ENCODE measurements at places on chromosomes 4 and X.
A peak's percentile ranks its signal among the peaks of the same experiment; 100 is the strongest.

- no peak for DNase-seq
Measured at GRCh38 chr4:54764476-54764875, 106.7 kb downstream of the KIT start.

GRCh38 chrX:154998204-154998880, 24.2 kb downstream of the F8 start:
- DNase-seq = no peak

GRCh38 chr4:54959651-54960116, 165.7 kb downstream of the KDR start:
- no peak for DNase-seq

GRCh38 chr4:128454281-128454871, 166.8 kb upstream of the PGRMC2 start:
- peak; percentile 2 for DNase-seq

GRCh38 chrX:131675596-131676194, 131.8 kb downstream of the OR13H1 start:
- DNase-seq = no peak

- DNase-seq = no peak
Measured at GRCh38 chrX:134948333-134949241, 42.2 kb upstream of the SMIM10 start.

DNA sequence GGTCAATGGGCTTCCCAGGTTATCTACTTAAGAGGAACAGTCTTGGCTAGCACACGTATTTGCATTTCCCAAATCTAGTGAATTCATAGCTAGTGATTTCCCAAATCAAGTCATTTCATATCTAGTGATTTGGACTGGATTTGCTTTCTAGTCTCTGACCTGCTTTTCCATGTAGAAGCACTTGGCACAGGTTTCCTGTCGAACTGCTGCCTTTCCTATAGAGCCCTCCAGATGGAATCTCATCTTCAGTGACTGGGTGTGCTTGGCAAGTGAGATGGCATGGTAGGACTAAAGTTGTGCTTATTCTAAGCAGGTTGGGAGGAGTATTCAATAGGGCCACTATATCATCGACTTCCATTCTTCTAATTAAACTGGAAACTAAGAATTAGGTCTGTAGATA, 94.7 kb downstream of the CCNG2 start:
- DNase-seq = no peak

GRCh38 chr4:78520808-78521226, 30.8 kb upstream of the ANXA3 start:
- DNase-seq = no peak

DNA sequence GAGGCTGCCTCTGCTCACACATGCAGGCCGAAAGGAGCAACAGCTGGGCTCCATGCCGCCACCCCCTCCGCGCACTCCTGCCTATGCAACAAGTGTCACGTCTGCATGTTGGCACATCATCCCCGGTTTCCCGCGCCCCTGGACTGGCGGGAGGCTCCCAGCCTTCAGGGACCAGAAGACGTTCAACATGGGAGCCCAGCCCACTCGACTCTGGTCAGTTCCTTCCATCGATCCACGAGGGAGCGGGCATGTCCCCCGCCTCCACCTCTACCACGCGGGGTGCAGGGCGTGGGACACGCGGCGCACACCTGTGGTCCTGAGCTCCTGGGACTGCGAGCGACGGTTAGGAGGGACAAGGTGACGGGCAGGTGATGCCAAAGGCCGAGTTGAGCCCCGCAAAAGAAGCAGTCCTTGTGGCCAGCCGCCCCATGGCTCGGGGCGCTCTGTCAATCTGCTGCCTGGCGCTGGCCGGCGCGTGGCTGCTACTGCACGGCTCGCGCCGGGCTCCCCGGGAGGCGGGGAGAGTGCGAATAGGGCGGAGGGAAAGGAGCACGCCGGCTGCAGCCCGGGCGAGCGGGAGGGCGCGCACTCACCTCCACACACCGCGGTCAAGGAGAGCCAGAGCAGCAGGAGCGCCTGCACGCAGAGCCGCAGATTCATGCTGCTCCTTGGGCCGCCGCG, 645 bp downstream of the APLN start:
- no peak for DNase-seq

GRCh38 chr4:1416051-1416947, 10.1 kb upstream of the NKX1-1 start:
- DNase-seq = no peak

DNA sequence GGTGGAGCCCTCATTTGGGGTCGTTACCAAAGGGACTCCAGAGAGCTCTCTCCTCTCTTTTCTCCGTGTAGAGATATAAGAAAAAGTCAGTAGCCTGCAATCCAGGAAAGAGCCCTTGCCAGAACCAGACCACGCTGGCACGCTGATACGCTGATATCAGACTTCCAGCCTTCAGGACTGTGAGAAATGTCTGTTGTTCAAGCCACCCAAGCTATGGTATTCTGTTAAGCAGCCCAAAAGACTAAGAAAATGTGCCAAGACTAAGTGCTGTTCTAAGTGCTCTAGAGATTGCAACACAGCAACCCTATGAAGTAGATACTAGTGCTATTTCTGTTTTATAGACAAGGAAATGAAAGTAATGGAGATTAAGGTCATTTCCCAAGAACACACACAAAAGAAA, 205.7 kb downstream of the CAMK2D start:
- no peak for DNase-seq

DNA sequence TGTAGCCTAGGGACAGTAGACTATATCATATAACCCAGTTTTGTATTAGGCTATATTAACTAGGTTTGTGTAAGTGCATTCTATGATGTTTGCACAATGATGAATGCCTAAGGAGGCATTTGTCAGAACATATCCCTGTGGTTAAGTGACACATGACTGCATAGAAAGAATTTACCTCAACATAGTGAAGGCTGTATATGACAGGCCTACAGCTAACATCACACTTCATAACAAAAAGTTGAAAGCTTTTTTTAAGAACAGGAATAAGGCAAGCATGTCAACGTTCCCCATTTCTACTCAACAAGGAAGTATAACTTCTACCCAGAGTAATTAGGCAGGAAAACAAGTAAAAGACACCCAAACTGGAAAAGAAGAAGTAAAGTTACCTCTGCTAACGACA, 165.9 kb upstream of the NDST4 start:
- DNase-seq = no peak

DNA sequence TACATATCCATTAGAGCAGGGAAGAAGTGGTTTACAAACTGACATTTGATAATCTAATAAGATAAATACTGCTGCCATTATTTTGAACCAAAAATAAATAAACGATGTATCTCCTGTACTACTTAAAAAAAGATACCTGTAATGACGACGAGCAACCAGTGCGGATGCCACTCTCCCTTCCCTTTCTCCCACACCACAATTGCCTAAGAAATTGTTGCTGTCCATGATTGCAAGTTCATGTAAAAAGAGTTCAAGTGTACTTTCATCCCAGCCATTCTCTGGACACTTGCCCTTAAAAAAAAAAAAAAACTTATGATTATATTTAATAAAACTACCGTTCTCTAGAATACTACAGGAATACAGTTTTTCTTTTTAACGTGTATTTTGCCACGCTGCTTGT, 1.4 kb downstream of the SEPSECS start:
- DNase-seq = no peak

DNA sequence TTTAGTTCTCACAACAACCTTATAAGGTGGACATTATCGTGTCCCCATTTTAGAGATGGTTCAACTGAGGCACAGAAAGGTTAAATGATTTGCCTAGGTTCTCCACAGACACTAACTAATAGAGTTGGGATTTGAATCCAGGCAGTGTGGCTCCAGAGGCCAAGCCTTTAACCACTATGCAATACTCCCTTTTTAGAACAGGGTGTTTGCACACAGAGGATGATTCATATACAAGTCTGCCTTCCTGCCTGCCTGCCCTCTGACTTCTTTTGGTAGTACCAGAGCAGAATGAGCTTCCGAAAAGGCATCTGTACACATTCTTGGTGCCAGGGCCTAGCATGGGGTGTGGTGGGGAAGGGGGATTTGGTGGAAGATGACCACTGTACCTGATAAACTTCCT, 150.8 kb upstream of the ARHGEF9 start:
- no peak for DNase-seq

GRCh38 chr4:184762100-184762499, 28.2 kb upstream of the CENPU start:
- DNase-seq = no peak

DNA sequence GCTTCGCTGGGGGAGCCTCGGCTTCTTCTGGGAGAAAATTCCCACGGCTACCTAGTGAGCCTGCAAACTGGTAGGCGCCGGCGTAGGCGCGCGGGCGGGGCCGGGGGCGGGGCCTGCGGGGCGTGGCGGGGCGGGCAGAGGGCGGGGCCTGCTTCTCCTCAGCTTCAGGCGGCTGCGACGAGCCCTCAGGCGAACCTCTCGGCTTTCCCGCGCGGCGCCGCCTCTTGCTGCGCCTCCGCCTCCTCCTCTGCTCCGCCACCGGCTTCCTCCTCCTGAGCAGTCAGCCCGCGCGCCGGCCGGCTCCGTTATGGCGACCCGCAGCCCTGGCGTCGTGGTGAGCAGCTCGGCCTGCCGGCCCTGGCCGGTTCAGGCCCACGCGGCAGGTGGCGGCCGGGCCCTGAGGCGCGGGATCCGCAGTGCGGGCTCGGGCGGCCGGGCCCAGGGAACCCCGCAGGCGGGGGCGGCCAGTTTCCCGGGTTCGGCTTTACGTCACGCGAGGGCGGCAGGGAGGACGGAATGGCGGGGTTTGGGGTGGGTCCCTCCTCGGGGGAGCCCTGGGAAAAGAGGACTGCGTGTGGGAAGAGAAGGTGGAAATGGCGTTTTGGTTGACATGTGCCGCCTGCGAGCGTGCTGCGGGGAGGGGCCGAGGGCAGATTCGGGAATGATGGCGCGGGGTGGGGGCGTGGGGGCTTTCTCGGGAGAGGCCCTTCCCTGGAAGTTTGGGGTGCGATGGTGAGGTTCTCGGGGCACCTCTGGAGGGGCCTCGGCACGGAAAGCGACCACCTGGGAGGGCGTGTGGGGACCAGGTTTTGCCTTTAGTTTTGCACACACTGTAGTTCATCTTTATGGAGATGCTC, at the start of gene HPRT1:
TSS of gene HPRT1 (plus strand) at position 161 of the 857 bp plus-strand sequence. CDS start at position 308, 147 bp downstream.
- peak; percentile 58 for DNase-seq

DNA sequence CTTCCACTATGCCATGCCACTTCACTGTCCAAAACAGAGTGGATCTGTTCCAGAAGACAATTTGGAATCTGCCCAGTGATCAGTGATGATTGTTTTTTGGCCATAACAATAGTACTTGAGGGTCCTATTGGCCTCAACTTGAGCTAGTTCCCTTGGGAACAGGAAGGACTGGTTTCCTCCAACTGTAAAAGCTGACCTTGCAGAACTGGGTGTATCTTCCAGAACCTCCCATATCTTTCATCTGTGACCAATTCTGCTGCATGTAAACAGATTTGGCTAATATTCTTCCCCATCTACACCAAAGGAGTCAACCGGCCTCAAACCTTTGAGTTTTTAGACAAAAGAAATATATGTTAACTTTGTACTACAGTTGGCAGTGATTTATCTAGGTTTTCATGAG, 165.1 kb upstream of the TRPC5 start:
- no peak for DNase-seq

GRCh38 chr4:88981556-88981955, 75.4 kb downstream of the FAM13A start:
- no peak for DNase-seq

GRCh38 chrX:112341598-112341997, 259.0 kb upstream of the TRPC5 start:
- no peak for DNase-seq

DNA sequence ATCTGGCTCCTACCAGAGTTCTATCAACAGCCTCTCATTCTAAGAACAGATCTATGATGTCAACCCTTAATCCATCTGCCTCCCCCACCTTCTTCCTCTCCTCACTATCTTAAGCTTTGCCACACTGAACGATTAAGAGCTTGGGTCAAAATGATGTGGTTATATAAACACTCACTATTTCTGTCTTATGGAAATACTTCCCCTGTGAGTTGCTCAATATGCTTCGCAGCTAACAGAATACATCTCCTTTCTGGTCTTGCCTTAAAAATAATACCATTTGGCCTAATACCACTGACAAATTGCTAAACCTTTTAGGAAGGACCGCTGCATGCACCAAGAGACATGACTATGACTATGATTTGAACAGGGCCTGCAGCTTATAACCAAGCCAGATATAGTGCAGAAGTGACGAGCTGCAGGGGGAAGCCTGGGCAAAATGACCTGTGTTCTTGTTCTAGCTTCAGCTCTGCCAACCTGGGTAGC, 130.9 kb downstream of the RNF150 start:
- DNase-seq = no peak

GRCh38 chr4:184359888-184360287, 114.5 kb downstream of the IRF2 start:
- no peak for DNase-seq

- DNase-seq = no peak
Measured at GRCh38 chrX:152821145-152821765, 9.3 kb downstream of the CETN2 start.

DNA sequence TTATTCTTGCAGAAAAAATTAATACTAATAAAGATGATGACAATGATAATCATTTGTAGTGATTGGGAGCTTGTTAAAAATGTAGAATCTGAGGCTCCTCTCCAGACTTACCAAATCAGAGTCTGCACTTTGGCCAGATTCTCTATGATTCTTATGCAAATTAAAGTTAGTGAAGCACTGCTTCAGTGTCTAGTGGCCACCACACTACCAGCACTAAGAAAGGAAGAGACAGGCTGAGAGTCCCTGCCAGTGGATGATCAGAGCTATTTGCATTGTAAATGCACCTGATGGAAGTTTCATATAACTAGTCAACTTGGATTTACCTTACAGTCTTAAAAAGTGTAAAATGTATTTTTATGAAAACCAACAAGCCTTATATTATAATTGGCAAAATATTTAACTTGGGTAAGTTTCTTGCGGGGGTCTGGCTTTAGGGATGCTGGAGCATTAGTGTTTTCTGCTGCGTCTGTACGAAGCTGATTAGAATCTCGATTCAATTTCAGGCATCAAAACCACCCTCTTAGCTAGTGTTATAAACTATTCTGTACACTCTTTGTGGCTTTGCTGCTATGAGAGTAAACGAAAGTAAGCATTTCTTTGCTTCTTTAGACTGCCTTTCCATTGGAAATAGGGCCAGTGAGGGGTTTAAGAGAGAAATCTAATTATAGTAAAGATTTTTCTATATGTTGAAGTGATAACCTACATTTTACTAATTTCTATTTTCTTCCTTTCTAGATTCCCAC, 114.1 kb downstream of the TLL1 start:
- DNase-seq = no peak

GRCh38 chr4:81562093-81562492, 90.4 kb upstream of the RASGEF1B start:
- DNase-seq = no peak

DNA sequence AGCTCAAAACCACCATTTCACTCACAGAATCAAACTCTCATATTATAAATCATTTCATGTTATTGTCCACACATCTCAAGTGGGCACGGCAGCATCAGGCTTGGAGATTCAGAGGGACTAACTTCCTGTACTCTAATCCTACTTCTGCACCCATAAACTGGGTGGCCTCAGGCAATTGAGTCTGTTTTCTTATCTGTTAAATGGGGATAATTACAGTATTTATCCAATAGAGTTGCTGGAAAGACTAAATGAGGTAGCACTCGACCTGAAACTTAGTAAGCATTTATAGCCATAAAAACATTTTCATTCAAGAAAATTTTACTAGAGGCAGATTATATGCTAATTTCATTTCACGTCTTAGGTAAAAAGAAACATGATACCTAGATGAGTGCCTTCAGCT, 13.0 kb downstream of the TBC1D1 start:
- DNase-seq = no peak

- no peak for DNase-seq
Measured at GRCh38 chr4:82436780-82437179, 6.4 kb downstream of the ENOPH1 start.
